ENCODE measurements at places on chromosomes 3 and 15.

- ATAC-seq = no peak
Observed at GRCh38 chr3:112405845-112406244, 72.9 kb downstream of the CD200 start.

GRCh38 chr3:55661141-55661540, 174.0 kb upstream of the WNT5A start:
- no peak for ATAC-seq

DNA sequence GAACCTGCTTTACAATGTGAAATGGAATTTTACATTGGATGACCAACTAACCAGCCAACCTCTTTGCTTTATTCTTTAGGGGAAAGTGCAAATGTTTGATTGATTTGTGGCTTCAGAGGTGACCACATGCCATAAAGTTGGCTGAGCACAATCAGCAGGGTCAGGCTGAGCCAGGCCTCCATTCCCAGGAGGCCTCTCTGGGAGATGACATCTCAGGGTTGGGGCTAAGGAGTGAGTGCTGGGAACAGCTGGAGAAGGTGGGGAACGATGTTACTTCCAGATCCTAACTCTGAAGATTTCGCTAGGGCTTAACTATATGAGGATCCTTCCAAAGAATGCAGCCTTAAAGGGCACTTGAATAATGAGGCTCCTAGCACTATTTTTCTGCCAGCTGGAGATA, 131.7 kb downstream of the ATP10A start:
- ATAC-seq = no peak

DNA sequence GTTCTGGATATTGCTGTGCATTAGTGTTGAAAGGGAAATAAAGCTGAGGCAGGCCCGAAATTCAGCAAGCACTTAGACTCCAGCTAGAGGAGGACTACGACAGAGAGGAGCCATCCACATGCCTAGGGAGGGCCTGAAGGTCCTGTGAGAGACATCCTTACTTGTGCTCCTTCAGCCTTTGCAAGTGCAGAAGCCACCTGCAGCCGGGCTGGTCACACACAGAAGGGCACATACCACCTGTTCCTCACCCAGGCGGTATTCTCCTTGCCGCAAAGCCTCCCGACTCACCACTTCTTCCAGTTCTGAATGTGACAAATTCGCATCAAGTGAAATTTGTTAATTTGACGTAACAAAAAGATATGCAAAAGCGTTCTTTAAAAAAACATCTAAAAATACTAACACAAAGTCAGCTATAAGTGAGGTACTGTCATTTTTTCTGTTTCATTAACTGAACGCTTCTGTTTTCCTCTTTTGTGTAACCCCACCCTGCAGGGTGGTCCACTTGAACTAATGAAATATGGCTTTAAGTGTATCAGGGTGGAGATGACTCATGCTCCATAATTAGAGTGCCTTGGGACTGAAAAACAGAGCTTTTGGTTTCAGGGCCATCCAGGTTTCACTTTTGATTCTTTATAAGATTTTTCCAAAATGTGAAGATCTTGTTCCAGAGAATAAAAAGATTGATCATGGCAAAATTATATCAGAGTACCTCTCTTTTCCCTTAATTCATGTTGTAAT, 467.9 kb upstream of the ATP11B start:
- ATAC-seq = no peak

- ATAC-seq = peak; percentile 79
Observed at GRCh38 chr3:174016186-174016585, 618.6 kb downstream of the NLGN1 start.

- ATAC-seq = no peak
Observed at GRCh38 chr15:83565138-83565537, 88.8 kb upstream of the ADAMTSL3 start.

DNA sequence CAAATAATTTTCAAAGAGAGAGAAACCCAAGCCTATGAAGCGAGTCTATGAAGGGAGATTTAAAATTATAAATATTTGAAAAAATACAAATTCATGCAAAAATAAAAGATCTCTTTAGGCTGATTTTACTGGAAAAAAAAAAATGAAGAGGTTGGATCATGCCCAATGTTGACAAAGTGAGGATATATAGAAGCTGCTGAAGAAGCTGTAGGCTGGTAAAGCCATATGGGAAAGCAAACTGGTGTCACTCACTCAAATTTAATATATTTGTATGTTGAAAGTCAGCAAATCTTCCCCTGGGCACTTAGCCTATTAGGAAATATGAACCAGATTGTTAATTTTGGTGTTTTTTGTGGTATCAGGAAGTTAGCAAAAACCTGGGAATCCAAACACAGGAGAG, 61.8 kb upstream of the BCHE start:
- no peak for ATAC-seq

DNA sequence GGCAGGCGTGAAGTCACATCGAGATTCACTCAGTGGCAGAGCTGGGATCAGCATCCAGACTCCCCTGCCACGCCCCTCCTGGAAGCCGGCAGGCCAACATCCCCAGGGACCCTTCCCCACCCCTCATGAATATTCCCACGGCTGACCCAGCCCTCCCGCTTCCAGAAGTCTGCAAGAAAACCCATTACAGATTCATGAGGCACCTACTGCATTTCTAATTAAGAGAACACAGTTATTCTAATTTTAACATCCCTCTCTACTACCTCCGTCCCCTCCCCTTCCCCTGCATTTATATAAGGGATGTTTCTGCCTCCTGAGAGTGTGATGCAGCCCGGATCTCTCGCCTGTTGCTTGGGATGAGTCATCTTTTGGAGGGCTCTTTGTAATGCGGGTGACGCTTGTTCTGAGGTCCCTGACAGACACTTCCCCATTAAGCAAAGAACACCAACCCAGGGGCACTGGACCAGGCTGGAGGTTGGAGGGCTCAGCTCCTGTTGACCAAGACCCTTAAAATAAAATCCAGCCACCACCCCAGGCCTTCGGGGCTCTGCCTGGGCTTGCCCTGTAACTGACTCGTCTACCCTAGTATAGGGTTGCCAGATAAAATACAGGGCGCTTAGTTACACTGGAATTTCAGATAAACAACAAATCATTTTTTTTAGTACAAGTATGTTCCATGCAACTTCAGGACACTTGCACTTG, 118.7 kb downstream of the NUP210 start:
- ATAC-seq = peak; percentile 86
